ENCODE measurements at places on chromosomes 6 and 20.
A peak's percentile ranks its signal among the peaks of the same experiment; 100 is the strongest.

- no peak for DNase-seq
These were observed 236.1 kb downstream of the TSHZ2 start for GRCh38 chr20:53208110-53208832.

GRCh38 chr6:140744659-140745320, 1370.3 kb upstream of the CITED2 start:
- DNase-seq: no peak

DNA sequence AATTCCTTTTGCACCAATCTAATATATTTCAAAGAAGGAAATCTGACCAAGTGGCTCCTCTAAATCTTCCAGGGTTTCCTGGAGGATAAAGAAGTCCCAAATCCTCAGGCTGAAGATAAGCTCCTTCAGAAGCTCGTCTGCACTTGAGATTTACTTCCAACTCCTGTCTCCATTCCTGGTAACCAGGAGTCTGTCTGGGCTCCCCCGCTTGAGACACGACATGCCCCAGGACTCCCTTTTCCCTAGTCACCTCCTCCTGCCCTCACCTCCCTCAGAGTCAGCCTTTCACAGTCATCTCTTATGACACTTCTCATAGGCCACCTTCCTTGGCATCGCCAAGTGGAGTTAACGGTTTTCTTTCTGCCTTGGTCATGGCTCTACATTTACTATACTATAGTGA, 103.4 kb upstream of the NEDD9 start:
- DNase-seq: no peak

- DNase-seq: peak; percentile 1
These were observed 60.9 kb downstream of the RPRD1B start for GRCh38 chr20:38094373-38094891.

GRCh38 chr20:37759761-37760209, 66.0 kb downstream of the CTNNBL1 start:
- no peak for DNase-seq

- DNase-seq: no peak
These were observed 272.5 kb upstream of the JAG1 start for GRCh38 chr20:10946124-10946880.

- DNase-seq: no peak
These were observed 153.6 kb upstream of the QKI start for GRCh38 chr6:163260911-163261310.

DNA sequence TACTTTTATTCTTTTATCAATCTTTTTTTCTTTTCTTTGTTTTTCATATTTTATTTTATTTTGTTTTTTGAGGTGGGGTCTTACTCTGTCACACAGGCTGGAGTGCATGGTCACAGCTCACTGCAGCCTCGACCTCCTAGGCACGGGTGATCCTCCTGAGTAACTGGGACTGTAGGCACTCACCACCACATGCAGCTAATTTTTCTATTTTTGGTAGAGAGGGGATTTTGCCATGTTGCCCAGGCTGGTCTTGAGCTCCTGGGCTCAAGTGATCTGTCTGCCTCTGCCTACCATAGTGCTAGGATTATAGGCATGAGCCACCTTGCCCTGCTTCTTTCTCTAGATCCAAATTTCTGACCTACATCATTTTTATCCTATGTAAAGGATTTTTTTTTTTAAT, 153.2 kb downstream of the CDKAL1 start:
- DNase-seq: no peak

GRCh38 chr6:29005183-29005885, at the start of gene ZNF311:
TSS of gene ZNF311 (minus strand) at chr6:29005315. CDS start at chr6:29003954, 1,361 bp downstream.
- no peak for DNase-seq

- DNase-seq: no peak
These were observed 176.2 kb upstream of the PROKR2 start for GRCh38 chr20:5492937-5493336.

GRCh38 chr20:62632575-62633090, 9.7 kb upstream of the SLCO4A1 start:
- DNase-seq: no peak

DNA sequence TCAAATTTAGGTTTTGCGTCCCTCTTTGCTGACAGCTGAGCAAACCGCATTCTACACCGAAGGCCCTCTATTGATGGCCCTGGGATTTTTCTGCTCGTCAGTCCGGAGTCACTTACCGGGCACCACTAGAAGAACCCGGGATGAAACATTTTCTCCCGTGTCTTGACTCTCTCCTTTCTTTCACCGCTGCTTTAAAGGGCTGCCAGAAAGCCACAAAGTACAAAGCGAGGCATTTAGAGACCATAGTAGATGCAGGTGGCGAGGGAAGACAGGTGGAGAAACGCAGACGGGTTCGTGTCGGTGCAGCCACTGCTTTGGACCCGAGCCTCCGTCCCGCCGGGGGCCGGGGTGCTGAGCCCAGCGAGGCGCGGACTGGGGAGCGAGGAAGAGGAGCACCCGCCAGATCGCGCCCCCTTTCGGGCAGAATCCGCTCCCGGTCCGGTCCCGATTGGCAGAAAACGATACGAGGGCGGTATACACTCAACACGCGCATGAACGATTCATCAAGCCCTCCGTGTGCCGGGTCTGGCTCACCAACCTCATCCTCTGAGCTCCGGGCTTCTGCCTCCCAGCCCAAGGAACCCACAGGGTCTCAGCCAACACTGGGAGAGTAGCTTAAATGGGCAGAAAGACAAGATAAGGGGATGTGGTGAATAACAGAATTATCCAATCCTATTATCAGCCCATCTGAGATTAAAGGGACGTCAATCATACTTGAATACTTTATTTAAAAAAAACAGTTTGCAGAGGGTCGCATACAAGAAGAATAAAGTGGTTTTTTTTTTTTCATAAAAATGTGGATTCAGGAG, 84.9 kb downstream of the TRIM27 start:
- peak; percentile 68 for DNase-seq

GRCh38 chr6:159982731-159983506, 14.0 kb downstream of the IGF2R start:
- DNase-seq: no peak

- no peak for DNase-seq
These were observed 14.7 kb upstream of the LAMA4 start for GRCh38 chr6:112269114-112269513.

DNA sequence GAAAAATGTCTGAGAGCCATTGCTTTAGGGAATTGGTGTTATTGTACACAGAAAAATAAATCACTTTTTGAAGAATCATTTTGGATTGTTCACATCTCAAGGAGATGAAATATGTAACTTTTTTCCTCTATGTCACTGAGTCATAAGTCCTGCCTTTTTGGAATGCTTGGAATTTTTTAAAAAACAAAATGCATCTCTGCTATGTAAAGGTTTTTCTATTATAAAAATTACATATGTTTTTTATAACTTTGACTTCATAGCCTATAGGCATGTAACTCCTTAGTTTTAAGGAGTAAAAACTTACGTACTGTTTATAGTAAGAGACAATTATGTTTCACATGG, 8.7 kb downstream of the RNF144B start:
- DNase-seq: no peak

GRCh38 chr6:100311707-100312251, 152.9 kb downstream of the SIM1 start:
- DNase-seq: no peak

- DNase-seq: no peak
These were observed 289.6 kb downstream of the RFPL4B start for GRCh38 chr6:112636650-112637262.

DNA sequence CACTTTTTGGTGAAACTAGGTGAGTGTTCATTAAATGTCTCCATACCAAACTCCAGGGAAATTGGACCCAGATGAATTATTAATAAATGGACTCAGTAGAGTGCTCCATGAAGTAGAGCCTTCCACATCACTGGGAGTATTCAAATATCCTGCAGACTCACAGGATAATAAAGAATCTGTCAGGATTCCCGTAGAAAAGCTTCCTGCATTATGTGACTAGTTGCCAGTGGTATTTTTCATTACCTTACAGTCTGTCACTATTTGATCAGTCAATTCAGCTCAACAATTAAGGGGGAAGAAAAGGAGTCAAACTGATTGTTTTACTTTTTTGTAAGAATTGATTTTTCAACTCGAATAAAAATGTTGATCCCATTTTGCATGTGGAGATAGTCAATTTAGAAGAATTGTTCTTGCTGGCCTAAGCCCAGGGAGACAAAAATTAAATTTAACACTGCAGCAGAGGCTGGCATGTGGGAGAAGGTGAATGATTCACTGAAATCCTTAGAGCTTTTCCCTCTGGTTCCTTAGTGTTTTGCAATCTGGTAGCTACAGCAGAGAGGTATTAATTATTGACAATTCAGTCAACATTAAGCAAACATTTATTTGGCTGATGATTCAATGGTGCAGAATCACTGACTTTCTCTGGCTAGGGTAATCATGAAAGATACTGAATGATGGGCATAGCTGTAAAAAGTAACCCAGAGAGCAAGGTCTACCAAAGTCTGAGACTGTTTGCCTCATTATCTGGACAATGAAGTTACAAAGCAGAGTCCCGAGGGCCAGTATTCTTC, 442.4 kb downstream of the CD83 start:
- no peak for DNase-seq

DNA sequence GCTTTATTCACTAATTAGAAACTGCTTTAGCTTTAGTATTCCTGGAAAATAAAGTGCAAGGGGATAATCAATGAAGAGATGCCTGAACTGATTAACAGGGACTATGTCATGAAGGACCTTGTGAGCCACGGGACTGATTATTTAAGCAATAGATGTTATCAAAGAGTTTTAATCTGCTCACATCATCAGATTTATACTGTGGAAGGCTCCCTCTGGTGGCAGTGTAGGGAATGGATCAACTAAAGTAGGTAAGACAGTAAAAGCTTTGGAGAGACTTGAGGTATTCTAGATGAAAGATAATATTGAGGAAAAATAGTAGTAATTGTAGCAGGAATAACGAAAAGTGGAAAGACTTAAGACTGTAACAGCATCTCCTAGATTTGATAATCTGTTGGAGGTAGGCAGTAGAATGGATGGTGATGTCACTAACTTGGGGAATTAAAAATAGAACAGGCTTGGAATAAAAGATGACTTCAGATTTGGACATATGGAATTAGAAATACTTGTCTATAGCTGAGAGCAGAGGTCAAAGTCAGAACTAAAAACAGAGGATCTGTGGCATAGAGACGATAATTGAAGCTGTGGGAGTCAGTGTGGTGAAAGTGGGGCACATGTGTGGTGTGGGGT, 80.3 kb upstream of the HTR1E start:
- DNase-seq: no peak

GRCh38 chr6:7047966-7048365, 59.8 kb upstream of the RREB1 start:
- no peak for DNase-seq

- DNase-seq: no peak
These were observed 1151.2 kb upstream of the EYS start for GRCh38 chr6:66858196-66858595.

Measured in activated CD8-positive, alpha-beta memory T cell treated with anti-CD3 and anti-CD28 coated beads for 4 hours (primary cell).